ENCODE measurements at places on chromosomes 5 and 9. TPM values are rescaled to one million over a fixed set of nuclear protein-coding genes. Genes with fewer than 3 reads are reported as not detected.

DNA sequence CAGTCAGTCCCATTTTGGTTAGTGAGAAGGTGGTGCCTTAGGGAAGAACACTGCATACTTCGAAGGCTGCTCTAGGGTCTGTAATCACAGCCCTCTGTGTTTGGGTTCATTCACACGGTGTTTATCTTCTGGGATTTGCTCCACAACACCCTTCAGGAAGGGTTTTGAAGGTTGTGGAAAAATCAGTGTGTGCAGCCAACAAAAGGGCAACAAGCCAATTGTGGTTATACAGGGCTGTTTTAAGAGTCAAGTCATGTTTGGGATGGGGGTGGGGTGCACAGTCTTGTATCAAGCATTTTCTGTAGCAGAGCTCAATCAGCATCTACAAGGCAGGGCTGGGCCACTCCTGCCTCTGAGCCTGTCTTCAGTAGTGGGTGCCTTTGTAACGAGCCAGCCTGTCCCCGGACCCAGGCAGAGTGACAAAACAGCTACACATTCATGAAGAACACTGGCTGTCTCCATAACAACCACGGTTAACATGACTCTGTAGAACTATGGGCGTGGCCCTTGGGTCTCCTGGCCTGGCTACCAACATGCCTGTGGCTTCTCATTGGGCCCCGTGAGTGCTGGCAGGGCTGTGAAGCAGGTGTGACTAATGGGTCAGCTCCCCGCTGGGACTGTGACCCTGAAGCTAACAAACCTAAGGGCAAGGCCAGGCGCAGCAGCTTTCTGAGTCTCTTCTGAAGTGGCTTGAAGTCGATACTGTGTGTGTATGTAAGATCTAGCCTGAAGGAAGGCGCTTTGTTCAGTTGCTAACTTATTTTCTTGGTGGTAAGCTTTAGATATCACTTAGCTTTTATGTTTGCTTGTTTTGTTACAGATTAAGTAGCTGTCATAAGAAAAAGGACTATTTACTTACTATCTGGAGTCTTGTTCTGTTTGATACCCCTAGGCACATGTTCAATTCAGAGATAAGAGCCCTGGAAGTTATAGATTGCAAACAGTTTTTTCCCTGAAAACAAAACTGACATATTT is 27.9 kb upstream of the GOLM1 start:
- DNase-seq: peak; percentile 86

Gene CRB2
- not detected for total RNA-seq

DNA sequence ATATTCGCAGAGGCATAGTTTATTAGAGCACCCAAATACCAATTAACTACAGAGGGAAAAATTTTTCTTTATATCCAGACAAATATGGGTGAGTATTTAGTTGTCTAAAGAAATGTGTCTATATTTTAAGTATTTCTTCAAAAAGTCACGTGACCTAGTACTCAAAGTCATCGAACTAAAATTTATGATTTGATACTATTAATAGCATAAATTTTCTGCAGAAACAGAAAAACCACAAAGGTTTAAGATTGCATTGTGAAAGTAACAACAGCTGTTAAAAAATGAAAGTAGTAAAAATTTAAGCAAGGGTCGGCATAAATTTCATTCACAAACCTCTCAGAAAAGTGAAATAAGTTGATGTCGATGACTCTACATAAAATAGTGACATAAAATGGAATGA is 323.9 kb upstream of the RORB start:
- no peak for DNase-seq

Gene ASTN2
- 10.1 TPM for total RNA-seq

Gene CHMP5
- total RNA-seq: 94.5 TPM

- peak; percentile 71 for DNase-seq
Measured at GRCh38 chr9:126228781-126229444, 97.7 kb upstream of the MVB12B start.

Gene SLC6A3
- not detected for total RNA-seq

DNA sequence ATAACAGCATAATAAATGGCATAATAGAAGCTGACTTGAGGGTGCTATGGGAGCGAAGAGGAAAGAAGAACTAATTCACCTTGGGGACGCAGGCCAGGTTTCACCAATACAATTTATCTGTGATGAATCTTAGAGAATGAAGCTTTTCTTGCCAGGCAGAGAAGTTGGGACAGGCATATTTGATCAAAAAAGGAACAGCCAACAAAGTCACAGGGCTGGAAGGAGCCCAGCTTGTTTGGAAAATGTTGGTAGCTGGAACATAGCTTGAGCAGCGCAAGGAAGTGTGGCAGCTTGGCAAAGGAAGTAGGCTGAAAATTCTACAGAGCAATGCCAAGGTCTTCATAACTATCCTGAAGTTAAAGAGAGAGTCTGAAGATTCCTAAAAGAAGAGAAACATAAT is 181.5 kb upstream of the OR13F1 start:
- DNase-seq: no peak

Gene GKAP1
- 6.8 TPM for total RNA-seq

DNA sequence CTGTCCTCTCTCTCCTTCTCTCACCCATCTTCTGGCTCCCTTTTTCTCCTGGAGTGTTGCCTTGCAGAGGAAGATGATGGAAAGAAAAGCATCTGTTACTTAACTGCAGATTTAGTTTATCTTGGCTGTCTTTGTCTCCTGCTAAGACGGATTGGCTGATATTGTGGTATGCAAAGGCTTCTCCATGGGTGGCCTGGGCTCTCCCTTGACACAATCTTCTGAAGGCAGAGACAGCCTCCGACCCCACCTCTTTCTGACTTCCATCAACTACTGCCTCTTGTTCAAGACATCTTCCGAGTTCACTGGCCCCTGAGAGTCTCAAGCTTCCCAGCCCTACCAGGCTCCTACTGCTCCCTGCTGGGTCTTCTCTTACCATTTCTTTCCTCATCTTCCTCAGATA is 403.7 kb downstream of the LRRC70 start:
- DNase-seq: no peak

GRCh38 chr5:146947181-146947941 is 68.8 kb upstream of the PPP2R2B start:
- DNase-seq: peak; percentile 14

Gene NLN
- total RNA-seq: 89.5 TPM

Gene PLAC8L1
- total RNA-seq: not detected

GRCh38 chr9:94632737-94633136 is 6.6 kb downstream of the FBP1 start:
- DNase-seq: no peak

DNA sequence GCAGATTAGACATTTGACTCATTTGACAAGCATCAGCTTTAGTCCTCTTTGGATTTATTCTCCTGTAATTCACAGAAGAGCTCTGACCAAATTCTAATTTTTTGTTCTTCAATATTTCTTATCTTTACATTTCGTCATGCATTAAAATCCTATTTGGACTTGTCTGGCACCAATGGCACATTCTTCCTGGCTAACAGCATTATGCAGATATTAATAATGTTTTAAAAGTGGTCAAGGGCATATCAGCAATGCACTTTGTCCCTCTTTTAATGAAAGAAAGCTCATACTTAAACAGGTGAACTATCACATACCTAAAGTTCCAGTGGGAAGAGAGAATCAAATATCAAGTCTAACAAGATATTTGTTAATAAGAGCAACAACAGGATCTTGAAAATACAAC is 270.4 kb downstream of the ARL15 start:
- DNase-seq: no peak

Gene FXN
- total RNA-seq: 15.5 TPM

Gene HCN1
- not detected for total RNA-seq

DNA sequence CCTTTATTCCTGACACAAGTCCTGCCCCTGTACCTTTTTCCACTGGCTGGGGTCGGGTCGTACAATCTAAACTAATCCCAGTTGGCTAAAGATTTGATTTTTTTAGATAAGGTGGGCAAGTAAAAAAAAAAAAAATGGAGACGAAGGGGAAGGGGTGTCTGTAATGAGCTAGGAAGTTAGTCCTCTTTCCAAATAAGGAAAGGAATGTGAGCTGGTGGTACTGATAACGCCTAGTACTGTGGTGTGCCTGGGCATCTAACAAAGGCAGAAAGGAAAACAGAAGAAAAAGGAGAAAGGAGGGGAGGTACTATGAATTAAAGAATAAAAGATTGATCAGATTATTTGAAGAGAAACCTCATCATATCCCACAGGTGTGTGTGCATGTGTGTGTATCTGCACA is 21.3 kb downstream of the PRDM9 start:
- no peak for DNase-seq

- no peak for DNase-seq
Measured at GRCh38 chr5:95406426-95407090, 15.4 kb downstream of the FAM81B start.

GRCh38 chr5:107853696-107854095 is 183.0 kb upstream of the EFNA5 start:
- no peak for DNase-seq

GRCh38 chr5:111635151-111635902 is 121.7 kb downstream of the NREP start:
- no peak for DNase-seq

GRCh38 chr5:56456002-56456401 is 222.9 kb upstream of the ANKRD55 start:
- no peak for DNase-seq

- DNase-seq: no peak
Measured at GRCh38 chr5:179863449-179864085, 5.0 kb upstream of the MRNIP start.

Gene ANKDD1B
- total RNA-seq: 0.17 TPM

- DNase-seq: no peak
Measured at GRCh38 chr5:138605254-138605972, 30.2 kb upstream of the HSPA9 start.

GRCh38 chr9:79300068-79300467 is 271.7 kb upstream of the TLE4 start:
- DNase-seq: no peak

DNA sequence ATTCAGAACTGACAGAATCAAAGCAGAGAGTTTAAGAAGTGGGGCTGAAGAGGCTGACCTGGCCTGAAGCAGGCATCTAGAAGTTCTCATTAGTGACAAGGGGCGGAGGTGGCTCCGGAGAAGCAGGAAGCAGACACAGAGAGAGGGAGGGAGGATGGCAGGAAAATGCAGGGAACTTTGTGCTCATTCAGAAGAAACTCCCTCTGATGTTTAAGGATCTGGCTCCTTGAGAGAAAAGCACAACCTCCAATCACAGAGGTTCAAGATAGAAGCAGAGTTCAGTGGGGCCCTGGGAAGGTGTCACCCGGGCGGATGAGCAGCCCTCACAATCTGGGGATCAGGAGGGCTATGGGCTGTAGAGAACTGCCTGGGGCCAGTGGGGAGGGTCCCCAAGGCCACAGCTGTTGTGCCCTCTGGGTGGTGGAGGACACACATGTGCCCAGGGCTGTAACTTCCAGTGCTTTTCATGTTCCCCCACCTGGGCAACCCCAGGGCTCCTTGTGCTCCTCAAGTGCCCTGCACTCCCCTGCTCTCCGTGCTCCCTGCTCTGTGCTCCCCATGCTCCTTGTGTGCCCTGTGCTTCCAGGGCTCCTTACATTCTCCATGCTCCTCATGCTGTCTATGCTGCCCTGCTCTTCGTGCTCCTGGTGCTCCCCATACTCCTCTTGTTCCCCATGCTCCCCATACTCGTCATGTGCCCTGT is 51.4 kb downstream of the TRIP13 start:
- DNase-seq: no peak

GRCh38 chr9:85416715-85417114 is 325.0 kb downstream of the AGTPBP1 start:
- no peak for DNase-seq

GRCh38 chr5:142602720-142603245 is 83.1 kb downstream of the FGF1 start:
- no peak for DNase-seq

DNA sequence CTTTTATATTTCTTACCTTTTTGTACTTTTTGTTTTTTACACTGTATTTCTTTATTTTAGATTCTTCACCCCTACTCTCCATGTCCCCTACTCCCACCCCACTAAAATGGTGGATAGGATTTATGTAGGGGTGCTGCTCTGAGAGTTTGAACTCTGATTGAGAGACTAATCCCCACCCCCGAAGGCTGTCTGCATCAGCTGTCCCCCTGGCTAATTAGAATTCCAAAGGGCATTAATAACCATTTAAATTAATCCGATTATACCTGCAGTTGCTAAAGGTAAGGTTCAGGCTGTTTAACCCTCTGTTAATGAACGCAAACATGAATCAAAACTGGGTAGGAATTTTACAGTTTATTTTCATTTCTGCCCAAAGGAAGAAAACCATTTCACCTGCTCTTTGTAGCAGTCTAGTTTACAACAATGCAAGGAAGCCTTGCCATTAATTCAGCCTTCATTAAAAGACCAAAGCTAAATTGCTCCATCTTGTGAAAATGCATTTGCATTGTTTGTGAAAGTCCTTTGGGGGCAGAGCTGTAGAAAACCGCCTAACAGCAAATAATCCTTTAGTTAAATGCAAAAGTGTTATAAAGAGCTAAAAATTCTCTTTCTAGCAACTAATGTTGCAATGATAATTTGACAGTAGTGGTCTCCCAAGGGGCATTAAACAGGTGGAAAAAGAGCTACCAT is 71.2 kb downstream of the ZCCHC7 start:
- no peak for DNase-seq

Gene DCTN4
- total RNA-seq: 66.4 TPM

GRCh38 chr5:127887282-127887681 is 184.1 kb downstream of the CCDC192 start:
- DNase-seq: no peak

- no peak for DNase-seq
Measured at GRCh38 chr5:133453831-133454230, 158.5 kb downstream of the FSTL4 start.

DNA sequence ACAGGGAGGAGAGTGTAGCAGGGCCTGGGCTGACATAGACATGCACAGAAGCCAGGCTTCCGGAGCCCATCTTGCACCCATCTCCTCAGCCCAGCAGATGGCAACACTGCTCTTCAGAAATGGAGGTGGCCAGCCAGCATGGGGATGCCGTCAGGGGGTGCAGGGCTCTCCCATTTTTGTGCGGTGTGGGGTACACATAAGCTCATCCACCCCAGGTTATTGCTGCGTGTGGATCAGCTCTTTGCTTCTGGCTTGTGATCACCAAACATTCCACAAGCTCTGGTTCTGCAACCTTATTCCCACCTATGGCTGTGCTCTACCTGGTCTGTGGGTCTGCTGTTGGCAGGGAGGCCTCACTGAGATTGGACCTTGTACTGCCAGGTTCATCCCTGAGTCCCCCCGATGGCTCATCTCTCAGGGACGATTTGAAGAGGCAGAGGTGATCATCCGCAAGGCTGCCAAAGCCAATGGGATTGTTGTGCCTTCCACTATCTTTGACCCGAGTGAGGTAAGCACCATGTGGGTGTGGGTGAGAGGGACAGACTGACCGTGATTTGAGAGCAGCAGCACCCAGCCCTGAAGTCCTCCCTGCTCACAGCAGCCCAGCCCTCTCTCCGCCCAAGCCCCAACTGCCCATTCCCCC is 17.3 kb downstream of the SLC22A5 start:
- peak; percentile 73 for DNase-seq

- no peak for DNase-seq
Measured at GRCh38 chr5:180866985-180867384, 5.9 kb upstream of the ZFP62 start.

DNA sequence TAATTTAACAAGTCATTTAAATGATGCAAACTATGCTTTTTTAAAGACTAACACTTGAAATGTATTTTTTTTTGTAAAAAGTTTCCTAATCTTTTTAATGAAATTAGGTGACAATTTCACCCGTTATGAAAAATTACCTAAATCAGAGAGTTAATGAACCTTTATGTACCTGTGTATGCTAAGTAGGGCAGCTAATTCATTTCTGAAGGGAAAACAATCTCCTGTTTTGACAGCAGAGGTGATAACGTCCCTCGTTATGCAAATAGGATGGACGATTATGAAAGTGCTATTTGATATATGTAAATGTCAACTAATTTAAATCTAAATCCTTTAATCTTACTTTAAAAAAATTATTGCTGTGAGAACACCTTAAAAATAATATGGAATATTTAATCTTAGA is 58.8 kb downstream of the MEF2C start:
- DNase-seq: no peak

Gene IL5
- not detected for total RNA-seq
